ENCODE measurements at places on chromosomes 7 and 10.
A peak's percentile ranks its signal among the peaks of the same experiment; 100 is the strongest.

GRCh38 chr7:88169717-88170320 is 50.0 kb downstream of the SRI start:
- DNase-seq = peak; percentile 22

DNA sequence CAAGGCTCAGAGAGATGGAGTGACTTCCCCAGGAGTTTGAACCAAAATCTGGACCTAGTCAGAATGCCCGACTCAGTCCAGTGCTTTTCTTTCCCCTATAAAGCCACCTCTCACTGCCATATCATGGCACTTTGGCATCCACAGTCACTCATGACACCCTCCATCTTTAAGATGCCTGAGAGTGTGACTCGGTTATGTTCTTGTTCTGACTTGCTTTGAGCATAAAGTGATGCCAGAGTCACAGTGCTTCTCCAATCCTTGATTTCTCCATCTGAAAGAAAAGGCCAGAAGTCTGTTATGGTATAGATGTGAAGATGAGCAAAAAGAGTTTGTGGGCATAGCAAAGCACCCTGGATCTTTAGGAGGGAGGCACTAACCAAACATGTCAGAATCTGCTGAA is 538.1 kb downstream of the SORCS1 start:
- DNase-seq = no peak

- no peak for DNase-seq
Observed at GRCh38 chr10:1652151-1652550, 85.2 kb downstream of the ADARB2 start.

- no peak for DNase-seq
Observed at GRCh38 chr10:93255546-93255945, 181.9 kb downstream of the CYP26A1 start.

DNA sequence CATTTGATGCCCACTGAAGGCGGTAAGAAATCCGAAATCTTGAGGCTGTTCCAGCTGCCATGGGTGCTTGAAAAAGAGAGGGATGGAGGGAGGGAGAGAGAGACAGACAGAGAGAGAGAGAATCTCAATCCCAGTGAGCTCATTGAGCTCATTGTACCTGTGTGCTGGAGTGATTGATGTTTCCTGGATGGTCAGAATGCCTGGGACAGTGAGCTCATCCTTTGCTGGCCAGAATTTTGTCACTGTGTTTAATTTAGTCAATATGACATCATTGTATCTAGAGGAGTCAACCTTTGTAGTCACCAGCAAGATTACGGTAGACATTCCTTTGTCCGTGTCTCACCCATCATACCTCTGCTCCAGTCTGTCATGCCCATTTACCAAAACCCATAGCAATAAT is 625.4 kb upstream of the POM121L12 start:
- no peak for DNase-seq

GRCh38 chr7:81501220-81501619 is 268.6 kb downstream of the HGF start:
- DNase-seq = peak; percentile 62

DNA sequence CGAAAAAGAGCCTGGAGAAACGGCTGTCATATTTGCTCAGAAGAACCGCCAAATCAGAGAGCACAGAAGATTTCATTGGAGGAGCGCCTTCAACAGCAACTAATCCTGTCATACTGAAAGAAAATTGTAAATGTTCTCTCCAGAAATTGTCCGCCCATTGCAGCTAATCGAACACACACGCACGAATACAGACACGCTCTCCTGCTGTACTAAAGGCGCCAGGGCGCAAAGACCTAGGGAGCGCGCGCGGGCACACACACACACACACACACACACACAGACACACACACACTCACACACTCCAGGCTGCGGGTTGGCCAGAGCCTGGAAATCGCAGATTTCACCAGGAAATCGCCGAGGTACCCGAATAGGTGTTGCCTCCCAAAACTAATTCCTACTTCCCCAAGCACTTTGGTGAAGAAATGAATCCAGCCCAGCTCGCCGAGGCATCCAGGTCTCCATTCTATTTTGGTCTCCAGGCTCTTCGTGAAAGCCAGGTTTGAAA is at the start of gene CHRM2:
CHRM2 (plus strand) TSS at position 157 of the 505 bp plus-strand sequence. CDS start 146,214 bp downstream, outside the sequence.
- DNase-seq = peak; percentile 11

DNA sequence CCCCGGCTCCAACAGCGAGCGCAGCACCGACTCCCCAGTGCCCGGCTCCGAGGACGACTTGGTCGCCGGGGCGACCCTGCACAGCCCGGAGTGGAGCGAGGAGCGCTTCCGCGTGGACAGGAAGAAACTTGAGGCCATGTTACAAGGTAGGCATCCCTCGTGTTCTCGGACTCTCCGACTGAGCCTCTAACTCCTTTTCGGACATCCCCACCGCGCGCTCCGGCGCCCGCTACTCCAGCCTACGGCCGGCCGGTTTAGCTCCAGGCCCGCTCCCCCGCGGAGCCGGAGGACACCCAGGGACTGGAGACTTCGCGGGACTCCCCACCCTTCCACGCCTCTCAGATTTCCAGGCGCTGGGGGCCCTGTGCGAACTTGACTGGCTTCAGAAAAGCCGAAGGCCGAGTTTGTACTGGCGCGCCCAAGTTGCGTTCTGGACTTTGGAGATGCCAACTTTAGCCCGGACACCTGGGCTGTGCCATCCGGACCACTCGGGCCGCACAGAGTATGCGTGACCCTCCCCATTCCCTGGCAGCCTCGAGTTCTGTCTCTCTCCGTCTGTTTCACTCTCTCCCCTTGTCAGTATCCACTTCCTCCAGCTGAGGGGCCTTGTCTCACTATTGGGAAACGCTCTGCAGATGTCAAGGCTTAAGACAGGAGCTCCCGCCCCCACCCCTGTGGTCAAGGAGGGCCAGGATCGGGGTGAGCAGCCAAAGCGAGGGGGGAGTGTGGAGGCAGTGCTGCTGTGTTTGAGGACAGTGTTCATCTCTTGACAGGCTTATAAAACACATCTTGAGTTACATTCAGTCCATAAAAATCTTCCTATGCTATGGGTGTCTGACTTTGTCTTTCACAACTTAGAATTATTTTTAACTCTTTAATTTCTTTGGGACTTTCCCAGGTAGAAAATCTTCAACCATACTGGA is 777 bp downstream of the BICC1 start:
- peak; percentile 60 for DNase-seq

GRCh38 chr10:49263591-49263990 is 35.4 kb upstream of the C10orf71 start:
- no peak for DNase-seq

GRCh38 chr10:12720217-12720981 is 281.1 kb downstream of the CCDC3 start:
- DNase-seq = peak; percentile 74

- no peak for DNase-seq
Observed at GRCh38 chr10:52993109-52993508, 220.5 kb upstream of the MBL2 start.

- no peak for DNase-seq
Observed at GRCh38 chr7:68408873-68409272, 1189.4 kb upstream of the AUTS2 start.

- peak; percentile 4 for DNase-seq
Observed at GRCh38 chr10:102153093-102153620, 968 bp downstream of the NOLC1 start.

GRCh38 chr10:49213211-49213610 is 25.0 kb upstream of the TMEM273 start:
- no peak for DNase-seq

GRCh38 chr10:122290833-122291532 is 19.9 kb downstream of the BTBD16 start:
- no peak for DNase-seq

DNA sequence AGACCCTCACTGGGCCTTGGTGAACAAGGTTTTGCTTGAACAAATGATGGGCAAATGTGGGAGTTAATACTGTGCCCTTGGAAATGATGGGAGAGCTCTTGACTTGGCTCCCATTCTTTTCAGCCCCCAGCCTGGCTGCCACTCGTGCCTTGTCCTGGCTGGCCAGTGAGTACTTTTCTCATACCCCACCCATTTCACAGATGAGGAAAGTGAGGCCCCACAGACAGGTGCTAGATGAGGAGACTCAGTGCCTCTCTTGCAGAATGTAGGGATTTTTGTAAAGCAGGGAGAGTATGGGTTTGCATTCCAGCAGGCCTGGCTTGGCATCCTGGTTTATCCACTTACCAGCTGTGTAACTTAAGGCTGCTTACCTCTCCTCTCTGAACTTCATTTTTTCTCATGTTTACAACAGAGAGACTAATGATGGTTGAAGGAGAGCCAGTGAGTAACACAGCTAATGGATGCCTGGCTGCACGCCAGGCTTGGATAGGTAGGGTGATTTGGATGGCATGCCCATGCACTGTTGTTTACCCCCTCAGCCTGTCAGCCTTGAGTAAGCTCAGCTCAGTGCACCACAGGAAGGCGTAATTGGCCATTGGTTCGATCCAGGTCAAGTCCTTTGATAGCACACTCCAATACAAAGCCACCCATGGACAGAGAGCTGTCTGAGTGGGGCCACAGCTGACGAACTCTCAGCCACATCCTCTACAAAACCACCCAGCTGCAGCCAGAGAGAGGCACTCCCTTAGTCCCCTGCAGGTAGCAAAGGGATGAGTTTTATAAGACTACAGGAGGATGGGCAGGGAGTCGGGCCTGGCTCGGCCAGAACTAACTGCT is 436.8 kb downstream of the RPS24 start:
- no peak for DNase-seq

- no peak for DNase-seq
Observed at GRCh38 chr7:157527686-157528085, 190.9 kb downstream of the DNAJB6 start.

- no peak for DNase-seq
Observed at GRCh38 chr7:116956477-116956804, 3.1 kb downstream of the ST7 start.

GRCh38 chr7:151211155-151211772 is 976 bp upstream of the H2BK1 start:
- no peak for DNase-seq

GRCh38 chr10:100890673-100891317 is 22.0 kb upstream of the SLF2 start:
- DNase-seq = peak; percentile 98

DNA sequence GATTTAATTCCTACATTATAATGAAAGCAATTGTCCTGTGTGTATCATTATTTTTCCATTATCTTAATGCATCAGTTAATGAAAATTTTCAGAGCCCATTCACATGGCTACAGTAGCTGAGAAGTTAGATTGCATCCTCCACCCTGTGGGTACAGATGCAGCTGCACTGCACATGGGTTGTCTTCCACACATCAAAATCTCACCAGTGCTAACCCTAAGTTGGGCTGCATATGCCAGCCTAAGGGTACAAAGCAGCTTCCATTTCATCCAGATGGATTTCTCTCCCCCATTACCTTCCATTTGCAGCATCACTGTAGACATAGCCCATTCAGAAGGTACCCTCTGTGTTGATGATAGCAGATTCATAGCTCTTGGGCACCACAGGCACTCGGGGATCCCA is 74.7 kb upstream of the WDR11 start:
- no peak for DNase-seq

Data from fibroblast of skin of scalp (primary cell).